Astrocyte (in vitro differentiated cells and primary cell): ENCODE measurements at places on chromosomes 6 and 20.

GRCh38 chr6:16722630-16723029 lies 38.6 kb downstream of the ATXN1 start:
- no peaks in the 10 kb centered on the region for H3K27me3 ChIP-seq
- no peaks in the 10 kb centered on the region for H3K36me3 ChIP-seq
- no peak for DNase-seq

GRCh38 chr6:81889377-81890053 lies 137.0 kb upstream of the TENT5A start:
- no peak overlapping the region for H3K27ac ChIP-seq
- H3K4me3 ChIP-seq = no peak overlapping the region
- H3K36me3 ChIP-seq = no peaks in the 10 kb centered on the region
- no peaks in the 10 kb centered on the region for H3K27me3 ChIP-seq
- H3K4me1 ChIP-seq = peaks cover 15% of the 10 kb centered on the region
- DNase-seq = peak; percentile 16

DNA sequence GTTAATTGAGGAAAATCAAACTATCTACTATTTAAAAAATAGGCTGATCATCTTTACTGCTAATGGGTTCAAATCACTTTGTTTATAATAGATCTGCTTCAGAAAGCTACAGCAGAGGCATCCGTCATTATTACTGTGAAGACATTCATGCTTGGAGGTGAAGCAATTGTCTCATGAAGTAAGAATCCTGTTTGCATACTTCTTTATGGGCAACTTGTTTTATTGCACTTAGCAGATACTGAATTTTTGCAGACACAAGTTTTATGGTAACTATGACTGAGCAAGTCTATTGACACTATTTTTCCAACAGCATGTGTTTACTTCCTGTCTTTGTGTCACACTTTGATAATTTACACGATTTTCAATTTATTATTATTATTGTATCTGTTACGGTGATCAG lies 573.9 kb downstream of the RFPL4B start:
- no peak for DNase-seq
- no peak overlapping the region for H3K27ac ChIP-seq
- no peak overlapping the region for H3K4me3 ChIP-seq

GRCh38 chr6:155273431-155273830 lies 9.6 kb downstream of the CLDN20 start:
- H3K4me3 ChIP-seq = no peak overlapping the region
- H3K36me3 ChIP-seq = peaks cover 2% of the 10 kb centered on the region

DNA sequence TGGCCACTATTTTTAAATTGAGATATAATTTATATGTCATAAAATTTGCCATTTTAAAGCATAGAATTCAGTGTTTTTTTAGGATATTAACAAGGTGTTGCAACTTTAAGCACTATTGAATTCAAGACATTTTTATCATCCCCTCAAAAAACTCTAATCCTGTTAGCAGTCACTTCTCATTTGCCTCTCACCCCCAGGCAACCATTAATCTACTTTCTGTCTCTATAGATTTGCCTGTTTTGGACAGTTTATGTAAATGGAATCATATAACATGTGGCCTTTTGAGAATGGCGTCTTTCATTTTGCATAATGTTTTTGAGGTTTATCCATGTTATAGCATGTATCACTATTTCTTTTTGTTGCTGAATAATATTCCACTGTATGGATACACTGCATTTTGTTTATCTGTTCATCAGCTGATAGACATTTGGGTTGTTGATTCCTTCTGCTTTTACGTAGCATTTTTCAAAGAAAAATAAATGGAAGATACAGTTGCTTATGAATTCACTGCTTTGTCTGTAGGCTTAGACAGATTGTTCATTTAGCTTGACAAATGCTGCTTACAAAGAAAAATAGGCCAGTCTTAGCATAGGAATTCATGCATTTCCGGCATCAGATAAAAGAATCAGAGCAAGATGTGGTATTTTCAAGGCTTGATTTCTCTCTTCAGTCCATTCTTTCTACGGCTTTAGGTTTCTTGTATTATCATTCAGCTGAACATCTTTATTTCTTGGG lies 52.9 kb downstream of the STK4 start:
- H3K36me3 ChIP-seq = no peaks in the 10 kb centered on the region
- peaks cover 23% of the 10 kb centered on the region for H3K4me1 ChIP-seq
- H3K4me3 ChIP-seq = no peak overlapping the region
- no peak overlapping the region for H3K27ac ChIP-seq

DNA sequence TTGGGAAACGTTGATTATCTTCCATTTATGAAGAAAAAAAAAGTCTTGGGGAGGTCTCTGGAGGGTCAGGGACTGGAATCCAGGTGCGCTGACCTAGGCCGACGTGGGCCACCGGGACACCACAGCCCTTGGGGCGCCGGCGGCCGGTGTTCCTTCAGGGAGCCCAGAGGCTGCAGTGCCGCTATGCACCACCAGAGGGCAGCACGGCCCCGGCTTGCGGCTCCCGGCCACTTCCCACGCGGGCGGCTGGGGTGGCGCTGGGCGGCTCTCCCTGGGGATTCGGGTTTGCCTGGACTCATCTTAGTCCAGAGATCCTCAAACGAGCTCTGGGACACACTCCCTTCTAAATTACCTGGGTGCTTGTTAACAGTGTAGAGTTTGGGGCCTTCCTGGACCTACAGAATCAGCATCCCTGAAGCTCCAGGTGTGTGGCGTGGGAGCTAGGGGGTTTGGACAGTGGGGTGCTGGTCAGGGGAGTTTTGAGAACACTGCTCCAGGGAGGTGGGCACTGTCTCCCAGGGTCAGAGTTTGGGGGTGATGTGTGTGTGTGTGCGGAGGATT lies 23.0 kb upstream of the GTSF1L start:
- peaks cover 26% of the 10 kb centered on the region for H3K4me1 ChIP-seq
- H3K27me3 ChIP-seq = no peaks in the 10 kb centered on the region
- H3K36me3 ChIP-seq = no peaks in the 10 kb centered on the region
- DNase-seq = no peak

DNA sequence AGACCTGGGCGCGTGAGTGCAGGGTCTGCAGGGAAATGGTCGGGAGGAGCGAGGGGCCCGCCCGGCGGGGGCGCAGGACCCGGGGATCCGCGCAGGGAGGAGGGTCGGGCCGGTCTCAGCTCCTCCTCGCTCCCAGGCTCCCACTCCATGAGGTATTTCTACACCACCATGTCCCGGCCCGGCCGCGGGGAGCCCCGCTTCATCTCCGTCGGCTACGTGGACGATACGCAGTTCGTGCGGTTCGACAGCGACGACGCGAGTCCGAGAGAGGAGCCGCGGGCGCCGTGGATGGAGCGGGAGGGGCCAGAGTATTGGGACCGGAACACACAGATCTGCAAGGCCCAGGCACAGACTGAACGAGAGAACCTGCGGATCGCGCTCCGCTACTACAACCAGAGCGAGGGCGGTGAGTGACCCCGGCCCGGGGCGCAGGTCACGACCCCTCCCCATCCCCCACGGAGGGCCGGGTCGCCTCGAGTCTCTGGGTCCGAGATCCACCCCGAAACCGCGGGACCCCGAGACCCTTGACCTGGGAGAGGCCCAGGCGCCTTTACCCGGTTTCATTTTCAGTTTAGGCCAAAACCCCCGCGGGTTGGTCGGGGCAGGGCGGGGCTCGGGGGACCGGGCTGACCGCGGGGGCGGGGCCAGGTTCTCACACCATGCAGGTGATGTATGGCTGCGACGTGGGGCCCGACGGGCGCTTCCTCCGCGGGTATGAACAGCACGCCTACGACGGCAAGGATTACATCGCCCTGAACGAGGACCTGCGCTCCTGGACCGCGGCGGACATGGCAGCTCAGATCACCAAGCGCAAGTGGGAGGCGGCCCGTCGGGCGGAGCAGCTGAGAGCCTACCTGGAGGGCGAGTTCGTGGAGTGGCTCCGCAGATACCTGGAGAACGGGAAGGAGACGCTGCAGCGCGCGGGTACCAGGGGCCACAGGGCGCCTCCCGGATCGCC lies 54.2 kb upstream of the HLA-A start:
- peaks cover 25% of the 10 kb centered on the region for H3K27me3 ChIP-seq
- no peaks in the 10 kb centered on the region for H3K36me3 ChIP-seq
- no peaks in the 10 kb centered on the region for H3K4me1 ChIP-seq
- H3K4me3 ChIP-seq = peak overlapping the region; percentile 50
- no peak overlapping the region for H3K27ac ChIP-seq

GRCh38 chr6:13613029-13613594 lies 2.0 kb upstream of the NOL7 start:
- DNase-seq = no peak
- no peak overlapping the region for H3K4me3 ChIP-seq
- peaks cover 13% of the 10 kb centered on the region for H3K36me3 ChIP-seq
- peaks cover 13% of the 10 kb centered on the region for H3K4me1 ChIP-seq

GRCh38 chr6:62285612-62286469 lies at the start of gene KHDRBS2:
Gene KHDRBS2 (minus strand): TSS chr6:62286225.
- no peak within 1 kb of the TSS for H3K4me3 ChIP-seq
- no peaks in the 10 kb centered on the region for H3K4me1 ChIP-seq
- no peaks in the 10 kb centered on the region for H3K27me3 ChIP-seq
- no peak for DNase-seq
- no peak within 1 kb of the TSS for H3K27ac ChIP-seq

GRCh38 chr6:116444575-116444974 lies 16.6 kb upstream of the CALHM6 start:
- H3K4me1 ChIP-seq = peaks cover 20% of the 10 kb centered on the region
- H3K4me3 ChIP-seq = no peak overlapping the region
- H3K27ac ChIP-seq = no peak overlapping the region
- DNase-seq = no peak
- no peaks in the 10 kb centered on the region for H3K36me3 ChIP-seq
